ENCODE measurements at places on chromosomes 12 and 14. TPM values are rescaled to one million over a fixed set of nuclear protein-coding genes. Genes with fewer than 3 reads are reported as not detected.
A peak's percentile ranks its signal among the peaks of the same experiment; 100 is the strongest.

DNA sequence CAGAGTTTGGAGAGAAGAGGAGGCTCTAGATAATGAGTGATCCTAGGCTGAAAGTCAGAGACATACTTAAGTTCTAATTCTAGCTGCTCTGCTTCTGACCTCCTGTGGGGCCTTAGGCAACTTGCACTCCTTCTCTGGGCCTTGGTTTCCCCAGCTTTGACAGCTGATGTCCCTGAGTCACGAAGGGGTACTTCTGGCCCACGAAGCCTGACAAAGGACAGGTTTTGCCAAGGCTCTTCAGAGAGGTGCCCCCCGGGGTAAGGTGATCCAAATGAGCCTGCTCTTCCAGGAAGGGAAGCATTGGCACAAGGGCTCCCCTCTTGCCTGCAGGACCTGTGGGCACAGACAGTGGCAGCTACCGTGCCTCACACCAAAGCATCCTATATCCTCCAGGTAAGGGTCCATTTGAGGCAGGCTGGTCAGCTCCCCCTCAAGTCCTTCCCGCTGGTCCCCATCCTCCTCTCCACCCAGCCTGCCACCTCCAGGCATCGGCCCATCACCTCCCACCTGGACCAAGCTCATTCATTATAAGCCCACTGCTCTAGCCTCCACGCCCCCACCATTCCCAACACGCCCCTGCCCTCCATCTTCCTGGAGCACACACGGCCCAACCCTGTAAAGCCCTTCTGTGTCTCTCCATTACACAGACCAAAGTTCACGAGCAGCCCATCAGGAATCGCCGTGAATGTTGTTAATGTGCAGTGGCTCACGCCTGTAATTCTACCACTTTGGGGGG lies 1.9 kb upstream of the PPP1R13B start:
- DNase-seq = no peak

DNA sequence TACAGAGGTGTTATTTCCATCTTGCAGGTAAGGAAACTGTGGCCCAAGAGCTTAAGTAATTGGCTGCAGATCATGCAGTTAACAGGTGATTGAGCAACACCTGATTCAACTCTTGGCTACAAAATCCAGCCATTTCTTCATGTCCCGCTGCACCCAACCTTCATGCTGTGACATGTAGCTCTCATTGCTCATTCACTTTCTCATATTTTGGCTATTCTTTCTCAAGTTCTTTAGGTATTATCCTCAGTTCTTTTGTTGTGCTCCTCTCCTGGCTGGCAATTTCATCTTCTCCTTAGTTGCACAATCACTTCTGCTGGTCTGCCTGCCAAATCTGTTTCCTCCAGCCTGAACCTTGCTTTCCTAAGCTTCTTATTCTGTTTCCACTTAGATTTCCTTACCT lies 300.8 kb downstream of the SSPN start:
- DNase-seq = no peak

Gene AKAP3
- 0.21 TPM for total RNA-seq

GRCh38 chr12:75257510-75257909 lies 47.9 kb upstream of the KCNC2 start:
- DNase-seq = no peak

DNA sequence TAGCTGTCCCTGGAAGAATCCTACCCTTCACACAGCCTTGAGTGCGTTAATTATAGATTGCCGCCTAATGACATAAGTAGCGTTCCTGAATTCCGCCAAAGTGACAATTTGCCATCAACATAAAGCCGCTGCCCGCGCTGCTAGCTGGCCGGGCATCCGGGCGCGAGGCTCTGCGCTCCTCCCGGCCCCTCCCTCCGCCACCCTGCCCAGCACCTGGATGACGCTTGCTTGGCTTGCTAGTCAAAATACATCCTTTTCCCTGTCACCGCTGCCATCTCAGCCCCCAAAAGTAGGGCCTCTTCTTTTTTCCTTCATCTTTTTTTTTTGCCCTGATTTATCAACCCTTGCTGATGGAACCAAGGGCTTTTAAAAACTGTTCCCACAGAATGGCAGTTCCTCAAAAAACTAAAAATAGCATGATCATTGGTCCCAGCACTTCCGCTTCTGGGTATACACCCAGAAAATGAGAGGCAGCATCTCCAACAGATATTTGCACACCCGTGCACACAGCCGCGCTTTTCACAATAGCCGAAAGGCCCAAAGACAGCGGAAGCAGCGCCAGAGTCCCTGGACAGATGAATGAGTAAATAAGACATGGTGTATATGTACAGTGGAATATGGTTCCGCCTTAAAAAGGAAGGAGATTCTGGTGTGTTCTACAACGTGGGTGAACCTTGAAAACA lies 235.2 kb downstream of the BCL11B start:
- no peak for DNase-seq

DNA sequence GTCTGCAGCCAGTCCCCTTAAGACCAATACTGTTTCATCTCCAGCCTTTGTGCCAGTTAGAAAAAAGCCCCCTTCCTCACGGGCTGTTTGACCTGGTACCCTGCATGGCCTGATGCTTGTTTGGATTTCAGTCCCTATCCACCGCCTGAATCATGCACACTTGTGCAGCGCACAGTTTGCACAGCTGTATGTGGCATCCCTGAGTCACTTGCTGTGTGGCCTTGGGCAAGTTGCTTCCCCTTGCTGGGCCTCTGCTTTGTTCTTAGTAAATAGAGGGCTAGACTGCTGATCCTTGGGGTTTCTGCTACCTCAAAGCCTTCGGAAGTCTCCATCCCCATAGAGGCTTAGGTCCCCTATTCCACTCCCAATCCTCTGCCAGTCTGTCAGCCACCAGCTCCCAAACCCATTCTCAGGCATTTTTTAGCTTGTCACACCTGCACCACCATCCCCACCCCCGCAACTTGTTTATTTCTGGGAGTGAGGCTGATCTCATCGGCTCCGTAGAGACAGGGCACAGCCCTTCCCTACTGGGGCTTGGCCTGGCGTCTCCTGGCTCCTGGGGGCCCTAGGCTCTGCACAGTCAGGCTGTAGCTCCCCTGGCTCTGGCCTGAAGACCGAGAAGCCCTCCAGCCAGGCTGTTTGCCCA lies 8.8 kb downstream of the KRT80 start:
- no peak for DNase-seq

Gene SLC8A3
- 28.4 TPM for total RNA-seq

GRCh38 chr12:52186118-52186840 lies 5.5 kb downstream of the KRT80 start:
- no peak for DNase-seq

- DNase-seq = no peak
These were observed 16.0 kb upstream of the OR6S1 start for GRCh38 chr14:20657216-20658211.

- peak; percentile 22 for DNase-seq
These were observed 21.6 kb downstream of the SPATS2 start for GRCh38 chr12:49388682-49389386.

DNA sequence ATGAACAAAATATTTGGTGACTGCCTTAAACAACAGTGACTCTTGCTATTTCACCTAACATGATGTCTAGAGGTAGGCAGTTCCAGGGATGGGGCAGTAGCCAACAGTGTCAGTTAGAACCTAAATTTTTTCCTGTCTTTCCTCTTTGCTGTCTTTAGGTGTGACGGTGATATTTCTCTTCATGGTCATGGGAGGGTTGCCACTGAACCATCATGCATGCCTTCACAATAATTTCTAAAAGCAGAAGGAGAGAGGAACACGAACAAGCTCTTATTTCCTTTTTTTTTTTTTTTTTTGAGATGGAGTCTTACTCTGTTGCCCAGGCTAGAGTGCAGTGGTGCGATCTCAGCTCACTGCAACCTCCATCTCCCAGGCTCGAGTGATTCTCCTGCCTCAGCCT lies 2.4 kb downstream of the CCDC63 start:
- no peak for DNase-seq

Gene KRT85
- total RNA-seq = not detected

DNA sequence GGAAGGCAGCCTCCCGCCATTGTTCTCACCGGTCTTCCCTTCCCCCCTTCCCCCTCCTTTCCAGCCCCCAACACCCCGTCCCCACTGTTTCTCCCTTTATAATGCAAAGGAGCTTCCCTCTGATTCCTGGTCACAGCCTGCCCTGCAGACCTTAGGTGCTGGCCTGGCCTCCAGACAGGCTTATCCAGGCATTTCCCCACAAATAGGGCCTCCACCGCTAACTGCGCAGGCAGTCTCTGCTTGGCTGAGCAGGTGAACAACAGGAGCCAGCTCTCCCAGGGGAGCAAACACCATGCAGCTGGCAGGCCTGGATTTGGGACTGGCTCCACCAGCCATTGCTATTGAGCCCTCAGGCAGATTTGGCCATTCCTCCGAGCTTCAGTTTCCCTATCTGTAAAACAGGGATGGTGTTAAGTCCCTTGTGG lies 46.0 kb downstream of the SMIM41 start:
- no peak for DNase-seq

GRCh38 chr14:56659964-56660551 lies 80.5 kb downstream of the TMEM260 start:
- peak; percentile 73 for DNase-seq

Gene FGD4
- total RNA-seq = 54.9 TPM

- DNase-seq = no peak
These were observed 997.9 kb upstream of the FLRT2 start for GRCh38 chr14:84532016-84532415.

Gene AQP2
- not detected for total RNA-seq

DNA sequence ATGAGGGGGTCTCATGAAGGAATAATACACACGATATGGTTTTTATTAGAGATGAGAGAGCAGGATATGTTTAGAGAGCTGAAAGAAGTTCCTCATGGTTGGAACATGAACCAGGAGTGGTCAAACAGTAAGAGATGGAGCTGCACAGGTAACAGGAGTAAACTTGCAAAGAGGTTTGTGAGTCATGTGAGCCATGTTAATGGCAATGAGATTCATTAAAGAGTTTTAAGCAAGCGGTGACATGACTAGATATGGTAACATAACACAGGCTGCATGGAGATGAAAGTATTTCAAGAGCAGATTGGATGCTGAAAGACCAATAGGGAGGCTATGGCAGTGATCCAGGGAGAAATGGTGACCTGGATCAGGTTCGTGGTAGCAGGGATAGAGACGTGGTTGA lies 62.6 kb upstream of the SSTR1 start:
- DNase-seq = no peak

- DNase-seq = peak; percentile 19
These were observed 17.9 kb upstream of the HIGD1C start for GRCh38 chr12:50934371-50934851.

DNA sequence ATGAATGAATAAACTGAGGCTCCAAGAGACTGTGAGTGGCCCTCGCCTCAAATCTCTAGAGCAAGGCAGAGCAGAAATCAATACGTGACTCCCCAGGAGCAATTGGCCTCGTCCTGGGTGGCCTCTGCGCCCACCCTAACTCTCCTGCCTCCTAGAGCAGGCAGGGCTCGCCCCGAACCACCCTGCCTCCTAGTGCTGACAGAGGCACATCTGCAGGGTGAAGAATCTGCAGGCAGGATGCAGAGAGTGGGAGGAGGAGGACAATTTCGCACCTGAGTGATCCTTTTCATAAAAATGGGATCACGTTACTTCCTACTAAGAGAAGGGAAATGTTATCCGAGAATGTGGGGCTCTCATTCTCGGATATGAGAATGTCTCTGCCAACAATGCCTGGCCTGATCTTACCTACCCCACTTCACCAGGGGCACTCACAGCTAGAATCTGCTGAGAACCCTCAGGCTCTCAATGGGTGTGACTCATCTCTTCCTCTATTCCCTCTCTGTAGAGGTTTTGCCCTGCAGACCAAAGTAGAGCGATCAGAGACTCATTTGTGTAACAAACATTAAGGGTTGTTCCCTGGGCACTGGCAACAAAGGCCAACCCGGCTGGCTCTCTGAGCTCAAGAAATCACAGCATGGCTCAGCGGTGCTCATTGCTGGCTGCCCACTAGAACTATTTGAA lies 61.7 kb upstream of the BCL2L14 start:
- DNase-seq = no peak

DNA sequence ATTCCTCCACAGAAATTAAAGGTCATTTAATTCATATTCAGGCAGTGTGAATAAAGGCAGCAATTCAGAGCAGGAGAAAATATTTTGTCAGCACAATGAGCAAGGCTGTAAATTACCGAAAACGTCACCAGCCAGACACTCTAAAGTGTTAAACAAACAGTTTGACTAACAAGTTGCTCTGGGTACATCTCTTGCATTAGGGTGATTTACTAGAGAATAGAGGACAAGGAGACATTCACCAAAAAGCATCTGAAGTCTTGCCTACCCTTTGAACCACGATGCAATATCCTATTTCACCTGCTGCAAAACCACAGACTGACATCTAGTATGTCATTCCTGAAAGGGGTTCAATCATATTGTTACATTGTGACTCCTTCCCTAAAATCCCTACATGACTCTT lies 27.1 kb upstream of the GPHB5 start:
- DNase-seq = no peak

Gene IL22
- not detected for total RNA-seq

DNA sequence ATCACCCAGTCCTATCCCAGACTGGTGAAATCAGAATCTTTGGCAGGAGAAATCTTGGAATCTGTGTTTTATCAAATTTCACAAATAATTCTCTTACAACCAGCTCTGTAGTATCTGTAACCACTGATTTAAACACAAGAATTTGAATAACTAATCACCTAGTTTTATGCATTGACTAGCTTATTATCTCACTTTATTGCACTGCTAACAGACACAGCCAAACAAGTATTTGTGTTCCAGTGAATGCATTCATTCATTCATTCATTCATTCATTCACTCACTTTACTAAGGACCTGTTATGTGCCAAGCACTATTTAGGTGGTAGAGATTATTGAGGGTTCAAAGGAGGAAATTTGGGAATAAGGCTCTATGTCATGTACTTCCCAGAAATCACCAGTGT lies 16.2 kb downstream of the LRRC74A start:
- DNase-seq = no peak

- no peak for DNase-seq
These were observed 9.8 kb downstream of the ZNF605 start for GRCh38 chr12:132946246-132946820.

GRCh38 chr12:71415336-71416231 lies 24.0 kb upstream of the LGR5 start:
- DNase-seq = peak; percentile 73

DNA sequence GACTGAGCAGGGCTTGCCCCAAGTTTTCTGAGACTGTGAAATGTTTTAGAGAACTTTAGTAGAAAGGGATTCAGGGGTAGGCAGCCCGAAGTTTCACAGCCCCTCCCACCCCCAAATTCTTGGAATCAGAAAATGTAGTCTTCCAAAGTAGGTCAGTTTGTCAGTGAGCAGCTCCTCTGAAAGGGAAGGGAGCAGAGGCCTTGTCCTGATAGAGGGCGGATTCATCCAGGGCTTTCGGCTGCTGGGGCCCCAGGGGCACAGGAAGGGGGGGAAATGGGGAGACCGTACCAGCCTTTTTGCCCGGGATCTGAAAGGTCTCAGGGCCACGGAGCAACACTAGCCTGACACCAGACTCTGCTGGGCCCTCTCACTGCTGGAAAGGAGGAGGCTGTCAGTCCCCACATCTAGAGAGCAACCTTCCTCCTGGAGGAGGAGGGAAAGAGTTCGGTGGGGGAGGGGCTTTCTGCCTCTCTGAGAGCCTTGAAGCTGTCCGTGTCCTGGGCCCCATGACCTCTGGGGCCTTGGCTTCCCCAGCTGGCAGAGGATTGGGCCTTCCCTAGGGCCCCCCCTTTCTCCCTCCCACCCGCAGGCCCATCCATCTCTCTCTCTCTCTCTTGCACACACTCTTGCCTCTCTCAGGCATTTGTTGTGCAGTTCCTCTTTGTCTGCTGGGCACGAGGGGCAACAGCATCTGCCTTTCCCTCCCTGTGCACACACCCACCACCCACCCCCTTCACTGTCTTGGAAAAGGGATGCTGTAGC lies at the start of gene IKZF4:
IKZF4 (plus strand) TSS at position 621 of the 762 bp plus-strand sequence. CDS start 451 bp downstream, outside the sequence.
- peak; percentile 78 for DNase-seq

GRCh38 chr12:27585739-27586265 lies 61.8 kb downstream of the PPFIBP1 start:
- no peak for DNase-seq

Gene BCAT1
- 29.6 TPM for total RNA-seq

GRCh38 chr12:77179515-77179914 lies 114.1 kb upstream of the E2F7 start:
- no peak for DNase-seq

Data from tongue (tissue), 3 donors.